Spinal cord (tissue), 10 donors: ENCODE measurements at places on chromosomes 3 and 15. TPM values are rescaled to one million over a fixed set of nuclear protein-coding genes. Genes with fewer than 3 reads are reported as not detected.

DNA sequence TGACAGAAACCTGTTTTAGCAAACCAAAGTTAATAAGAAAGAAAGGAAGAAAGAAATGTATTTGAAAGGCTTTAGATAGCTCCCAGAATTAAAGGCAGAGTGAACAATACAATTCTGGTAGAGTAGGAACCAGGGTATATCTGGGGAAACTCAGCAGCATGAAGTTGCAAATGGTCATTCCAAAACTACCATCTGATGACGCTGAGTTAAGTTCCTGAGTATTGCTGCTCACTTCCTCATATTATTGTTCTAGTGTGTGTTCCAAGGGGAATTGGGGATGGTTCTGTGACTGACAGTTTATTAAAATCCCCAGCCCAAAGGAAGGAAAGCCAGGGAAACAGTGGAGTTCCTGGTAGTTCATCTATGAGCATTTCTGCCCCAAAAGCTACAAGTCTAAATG is 88.3 kb upstream of the FRMD4B start:
- no peak for DNase-seq

GRCh38 chr3:16496008-16496407 is 17.5 kb downstream of the RFTN1 start:
- DNase-seq = no peak

- no peak for DNase-seq
Measured at GRCh38 chr3:31461426-31461825, 71.3 kb upstream of the STT3B start.

DNA sequence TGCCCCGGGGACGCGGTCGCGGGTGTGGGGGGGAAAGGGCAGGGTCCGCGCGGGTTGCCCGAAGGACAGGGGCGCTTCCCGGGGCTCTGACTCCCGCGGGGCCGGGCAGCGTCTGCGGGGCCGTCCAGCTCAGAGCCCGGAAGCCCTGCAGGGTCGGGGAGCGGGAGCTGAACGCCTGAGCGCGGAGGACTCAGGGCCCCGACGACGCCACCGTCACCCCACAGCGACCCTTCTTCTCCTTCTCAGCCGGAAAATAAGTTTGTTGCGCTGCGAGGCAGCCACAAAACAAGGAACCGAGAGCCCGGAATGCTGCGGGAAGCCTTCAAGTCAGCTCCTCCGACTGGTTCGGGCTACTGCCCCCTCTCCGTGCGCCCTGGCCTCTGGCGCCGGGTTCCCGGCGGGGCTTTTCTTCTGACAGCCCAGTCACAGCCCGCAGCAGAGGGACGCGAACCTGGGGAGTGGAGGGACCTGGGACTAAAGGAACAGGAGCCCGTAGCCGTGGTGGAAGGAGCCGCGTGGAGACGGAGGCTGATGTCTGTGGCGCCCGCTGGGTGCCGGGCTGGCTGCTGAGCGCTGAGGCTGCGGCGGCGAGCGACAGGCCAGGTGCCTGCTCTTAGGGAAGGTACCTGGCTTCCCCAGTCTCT is 484 bp downstream of the CNTN4 start:
- DNase-seq = no peak

GRCh38 chr15:86236356-86237110 is 156.9 kb downstream of the AGBL1 start:
- DNase-seq = no peak

DNA sequence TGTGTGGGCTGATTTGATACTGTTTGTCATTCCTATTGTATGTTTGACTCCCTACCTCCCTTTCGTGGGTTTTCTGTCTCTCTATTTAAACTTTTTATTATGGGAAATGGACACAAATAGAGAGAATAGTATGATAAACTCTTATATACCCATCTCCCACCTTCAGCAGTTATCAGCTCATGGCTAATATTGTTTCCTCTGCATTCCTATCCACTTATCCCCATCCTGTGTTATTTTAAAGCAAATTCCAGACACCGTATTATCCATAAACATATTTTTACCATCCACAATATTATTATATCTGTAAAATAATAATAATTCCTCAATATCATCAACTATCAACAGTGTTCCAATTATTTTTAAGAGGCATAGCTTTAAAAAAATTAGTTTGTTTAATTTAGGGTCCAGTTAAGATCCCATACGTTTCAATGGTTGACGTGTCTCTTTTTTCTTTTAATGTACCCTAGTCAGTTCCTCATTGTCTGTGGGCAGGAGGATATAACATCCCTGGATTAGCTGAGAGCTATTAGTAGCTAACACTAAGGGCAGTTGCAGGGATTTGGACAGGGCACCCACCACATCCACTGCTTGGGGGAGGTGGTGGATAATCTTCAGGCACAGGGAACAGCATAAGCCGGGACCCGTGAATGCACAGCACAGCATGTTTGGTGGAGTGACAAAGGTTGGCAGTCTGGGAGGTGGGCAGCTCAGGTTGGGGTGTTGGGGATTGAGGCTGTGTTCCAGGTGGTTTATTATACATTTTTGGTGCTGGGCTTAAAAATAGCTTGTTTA is 23.5 kb downstream of the PLCL2 start:
- DNase-seq = no peak

Gene STAB1
- total RNA-seq = 38.3 TPM

DNA sequence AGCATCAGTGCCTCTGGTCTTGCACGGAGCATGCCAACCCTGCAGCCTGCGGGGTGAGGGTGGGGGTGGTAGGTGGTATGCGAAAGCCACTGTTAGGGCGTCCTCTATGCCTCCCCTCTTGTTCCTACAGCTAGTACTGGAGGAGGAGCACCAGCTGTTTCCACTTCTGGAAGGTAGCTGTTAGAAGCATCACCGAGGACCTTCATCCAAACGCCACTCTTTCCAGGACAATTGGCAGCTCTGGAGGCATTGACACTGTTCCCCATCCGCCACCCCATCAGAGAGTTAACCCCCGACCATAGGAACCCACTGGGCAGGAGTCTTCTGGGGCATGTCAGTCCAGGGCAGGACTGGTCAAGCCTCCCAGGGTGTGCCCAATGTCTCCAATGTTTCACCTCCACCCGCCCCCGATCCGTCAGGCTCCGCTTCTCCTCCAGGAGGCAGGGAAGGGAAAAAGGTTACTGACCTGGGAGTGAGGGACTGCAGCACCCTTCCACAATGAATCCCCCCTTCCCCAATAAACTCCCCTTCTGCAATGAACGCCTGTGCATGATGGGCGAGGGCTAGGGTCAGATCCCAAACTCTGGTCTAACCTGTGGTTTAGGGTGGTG is 487 bp downstream of the DUOX2 start:
- DNase-seq = no peak

Gene CP
- 1.7 TPM for total RNA-seq

- no peak for DNase-seq
Measured at GRCh38 chr15:51688863-51689262, 7.6 kb downstream of the SCG3 start.

DNA sequence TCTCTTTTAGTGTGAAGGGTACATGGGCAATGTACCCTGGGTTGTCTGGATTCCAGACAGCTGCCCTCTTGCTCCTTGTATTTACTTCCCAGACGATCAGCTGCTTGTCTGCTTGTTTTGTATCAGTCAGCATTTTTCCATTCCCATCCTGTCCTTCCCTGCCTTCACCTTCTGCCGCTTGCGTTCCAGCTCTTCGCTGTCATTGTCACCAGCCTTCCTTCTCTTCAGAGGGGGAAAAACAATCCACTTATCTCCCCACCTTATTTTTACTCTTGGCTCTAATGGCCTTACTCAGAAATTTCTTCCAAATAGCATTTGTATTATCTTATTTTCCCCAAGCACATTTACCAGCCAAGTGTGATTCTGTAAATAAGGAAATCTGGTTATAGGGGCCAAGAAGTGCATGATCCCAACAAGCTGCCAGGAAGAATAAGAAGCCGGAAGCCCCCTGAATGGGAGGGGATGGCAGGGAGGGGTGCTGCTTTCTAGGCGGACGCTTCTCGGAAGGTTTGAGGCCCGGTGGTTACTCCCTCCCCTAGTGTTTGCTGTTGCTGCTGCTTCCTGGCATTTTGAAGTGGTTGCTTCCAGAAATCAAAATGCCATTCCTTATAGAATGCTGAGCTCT is 497.6 kb downstream of the NTRK3 start:
- no peak for DNase-seq

Gene FBXL2
- total RNA-seq = 34.1 TPM

GRCh38 chr3:128497305-128498126 is 4.5 kb upstream of the GATA2 start:
- DNase-seq = peak; percentile 91

DNA sequence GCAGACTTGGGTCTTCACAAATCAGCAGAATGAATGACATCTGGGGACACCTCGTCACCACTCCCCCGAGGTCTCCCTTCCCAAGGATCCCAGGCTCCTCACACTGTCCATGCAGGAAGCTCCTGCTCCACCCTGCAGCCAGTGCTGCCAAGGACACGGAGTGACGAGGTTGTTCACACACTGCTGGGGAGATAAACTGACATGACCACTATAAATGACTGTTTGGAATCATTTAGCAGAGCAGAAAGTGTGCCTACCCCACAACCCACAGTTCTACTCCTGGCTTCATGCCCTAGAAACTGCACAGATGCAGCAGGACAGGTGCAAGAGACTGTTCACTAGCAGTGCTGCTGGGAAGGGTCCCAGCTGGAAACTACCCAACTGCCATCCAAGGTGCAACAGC is 19.7 kb upstream of the PRSS50 start:
- no peak for DNase-seq
